ENCODE measurements at places on chromosomes 5 and 9.

DNA sequence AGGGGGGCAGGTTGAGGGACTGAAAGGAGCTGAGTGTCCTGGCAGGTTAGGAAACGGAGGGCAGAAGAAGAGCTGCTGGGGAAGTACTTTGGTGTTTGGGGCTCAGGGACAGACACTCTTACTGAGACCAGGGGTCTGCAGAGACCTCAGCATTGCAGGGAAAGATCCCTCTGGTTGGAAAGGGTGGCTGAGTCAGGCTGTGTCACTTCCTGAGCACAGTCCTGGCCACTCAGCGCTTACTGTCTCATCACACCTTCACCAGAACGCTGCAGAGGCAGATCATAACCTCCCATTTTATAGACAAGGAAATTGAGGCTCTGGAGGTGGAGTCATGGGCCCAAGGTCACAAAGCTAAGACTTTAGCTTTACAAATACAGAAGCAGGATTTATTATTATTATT lies 54.3 kb downstream of the LMX1B start:
- DNase-seq: no peak

DNA sequence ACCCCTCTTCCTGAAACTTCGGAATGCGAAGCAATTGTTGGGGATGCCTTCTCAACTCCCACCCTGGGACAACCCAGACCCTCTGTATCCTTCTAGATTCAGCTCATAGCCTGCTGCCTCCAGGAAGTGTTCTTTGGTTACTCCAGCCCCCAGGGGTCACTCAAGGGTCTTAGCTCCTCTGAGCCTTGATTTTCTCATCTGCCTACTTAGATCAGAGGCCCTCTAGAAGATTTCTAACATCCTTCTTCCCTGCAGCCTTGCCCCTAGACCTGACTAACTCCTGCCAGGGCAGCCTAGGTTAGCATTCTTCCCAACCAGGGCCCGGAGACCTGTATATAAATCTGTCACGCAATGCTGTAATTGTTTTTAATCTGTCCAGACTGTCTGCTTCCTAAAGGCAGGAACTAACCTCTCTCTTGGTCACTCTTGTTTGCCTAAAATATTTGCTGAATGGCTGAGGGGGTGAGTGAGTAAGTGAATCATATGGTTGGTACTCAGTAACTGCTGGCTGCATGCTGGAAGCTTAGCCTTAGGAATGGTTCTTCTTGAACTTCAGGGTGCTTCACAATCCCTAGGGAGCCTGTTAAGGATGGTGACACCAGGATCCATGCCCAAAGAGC lies 8.2 kb downstream of the GALNT10 start:
- no peak for DNase-seq

DNA sequence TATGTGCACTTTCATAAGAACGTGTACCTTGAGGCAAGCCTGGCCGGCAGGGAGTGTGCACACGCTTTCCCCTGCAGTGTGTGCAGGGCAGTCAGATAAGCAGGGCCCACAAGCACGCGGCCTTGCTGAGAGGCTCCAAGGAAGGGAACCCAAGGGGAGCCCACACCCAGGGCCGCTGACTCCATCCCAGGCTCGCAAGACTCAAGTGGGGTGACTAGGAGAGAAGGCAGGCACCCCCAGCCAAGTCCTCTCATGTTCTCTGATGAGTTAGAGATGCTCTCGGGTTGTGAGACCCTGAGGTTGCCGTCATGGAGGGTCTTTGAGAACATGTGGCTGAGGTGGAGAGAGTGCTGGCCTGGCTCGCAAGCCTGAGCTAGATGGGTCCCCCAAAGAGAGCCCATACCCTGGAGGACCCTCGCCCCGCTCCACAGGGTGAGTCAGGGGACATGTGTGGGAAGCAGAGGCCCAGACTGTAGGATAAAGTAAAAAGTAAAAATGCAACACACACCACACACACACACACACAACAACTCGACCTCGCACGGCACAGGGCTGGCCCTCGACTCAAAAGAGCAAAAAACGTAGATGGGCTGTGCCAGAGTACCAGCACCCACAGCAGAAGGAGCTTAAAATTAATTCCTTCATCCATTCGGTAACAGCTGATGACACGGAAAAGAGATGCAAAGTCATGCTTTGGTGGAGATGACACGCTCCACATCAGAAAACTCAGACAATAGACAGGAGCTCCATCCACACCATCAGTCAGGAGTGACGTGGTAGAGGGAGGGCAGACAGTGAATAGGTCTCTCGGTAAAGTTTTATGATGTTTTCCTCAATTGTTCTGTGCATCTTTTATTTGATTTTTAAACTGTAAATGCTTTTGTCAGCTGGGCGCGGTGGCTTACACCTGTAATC lies 54.8 kb upstream of the NKD2 start:
- no peak for DNase-seq

GRCh38 chr5:172102913-172103626 lies 85.0 kb downstream of the STK10 start:
- no peak for DNase-seq

GRCh38 chr9:95382433-95382832 lies 64.9 kb upstream of the FANCC start:
- no peak for DNase-seq

- DNase-seq: no peak
Observed at GRCh38 chr9:75181750-75182149, 93.4 kb downstream of the OSTF1 start.

DNA sequence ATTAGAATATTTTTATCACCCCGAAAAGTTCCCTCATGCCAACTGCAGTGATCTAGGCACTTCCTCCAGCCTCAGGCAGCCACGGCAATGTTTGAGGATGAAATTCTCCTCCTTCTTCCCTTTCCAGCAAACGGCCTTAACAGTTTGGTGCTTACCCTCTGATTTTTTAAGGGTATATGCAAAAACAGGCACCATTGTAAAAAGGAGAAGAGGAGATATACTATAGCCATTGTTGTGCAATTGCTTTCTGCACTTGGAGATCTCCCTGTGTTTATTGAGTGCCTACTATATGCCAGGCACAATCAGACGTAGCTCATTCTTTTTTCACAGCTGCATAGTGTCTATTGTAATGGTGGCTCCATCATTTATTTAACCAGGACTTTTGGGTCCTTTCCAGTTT lies 29.4 kb downstream of the GSN start:
- DNase-seq: no peak

GRCh38 chr5:149935431-149935901 lies 9.1 kb downstream of the PDE6A start:
- DNase-seq: no peak

- no peak for DNase-seq
Observed at GRCh38 chr5:154470947-154471870, 6.8 kb downstream of the HAND1 start.

DNA sequence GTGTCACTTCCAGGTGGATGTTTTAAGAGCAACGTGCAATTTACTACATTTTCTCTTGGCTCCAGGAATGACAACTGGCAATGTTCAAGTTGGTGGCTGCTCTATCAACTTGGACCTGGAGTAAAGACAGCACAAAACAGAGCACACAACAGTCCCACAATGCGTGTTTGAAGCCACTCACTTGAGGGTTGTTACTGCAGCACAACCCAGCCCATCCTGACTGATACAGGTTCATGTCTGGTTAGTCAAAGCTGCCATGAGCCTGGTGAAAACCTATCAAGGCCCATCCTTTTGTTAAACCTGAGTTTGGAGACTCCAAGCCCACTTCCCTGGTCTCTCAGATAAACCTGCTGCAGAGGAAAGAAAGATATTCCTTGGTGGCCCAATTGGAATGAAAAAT lies 81.1 kb upstream of the LARP1 start:
- DNase-seq: no peak

DNA sequence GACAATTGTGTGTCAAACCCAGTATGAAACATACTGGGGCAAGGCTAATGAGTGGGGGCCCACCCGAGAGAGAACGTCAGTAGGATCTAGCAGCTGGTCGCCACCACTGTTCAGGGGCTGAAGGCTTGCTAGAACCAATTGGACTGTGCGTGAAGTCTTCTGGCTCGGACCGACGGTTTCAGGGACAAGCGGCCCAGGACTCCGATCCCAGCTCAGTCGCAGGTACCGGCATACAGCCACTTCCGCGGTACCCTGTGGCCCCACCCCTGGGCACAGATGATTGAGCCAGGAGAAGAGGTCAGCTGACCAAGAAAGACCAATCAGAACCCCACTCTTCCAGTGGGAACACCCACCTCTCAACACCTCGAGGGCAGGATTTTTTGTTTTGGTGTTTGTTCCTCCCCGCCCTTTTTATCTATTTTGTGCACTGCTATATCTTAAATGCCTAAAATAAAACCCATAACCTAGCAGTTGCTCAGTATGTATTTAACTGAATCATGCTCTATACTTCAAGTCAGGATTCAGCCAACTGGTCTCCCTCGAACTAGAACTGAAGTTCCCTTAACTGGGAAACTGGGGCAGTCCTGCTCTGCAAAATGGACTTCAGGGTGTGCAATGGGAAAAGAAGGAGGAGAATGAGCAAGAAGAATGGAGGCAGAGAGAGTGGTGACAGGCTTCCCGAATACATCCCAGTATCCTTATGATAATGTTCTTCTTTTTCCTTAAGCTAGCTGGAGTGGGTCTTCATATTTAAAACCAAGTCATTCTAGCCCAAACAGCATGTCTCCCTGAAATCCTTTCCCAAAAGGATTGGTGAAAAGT lies 21.1 kb upstream of the CPEB4 start:
- no peak for DNase-seq

DNA sequence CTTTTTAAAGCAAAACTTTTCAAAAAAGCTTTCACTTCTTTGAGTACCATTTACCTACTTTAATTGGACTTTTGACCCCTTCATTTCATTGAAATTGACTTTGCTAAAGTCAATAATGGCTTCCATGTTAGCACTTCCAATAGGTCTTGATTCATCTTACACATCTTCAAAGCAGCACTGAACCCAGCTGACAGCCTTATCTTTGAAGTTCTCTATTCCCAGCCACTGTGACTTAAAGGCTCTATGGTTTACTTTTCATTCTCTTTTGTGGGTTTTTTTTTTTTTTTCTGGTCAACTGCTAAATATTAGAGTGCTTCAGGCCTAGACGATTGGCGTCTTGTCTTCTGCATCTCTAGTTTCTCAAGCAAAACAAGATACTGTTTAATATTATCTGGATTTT lies 385.0 kb downstream of the CTNND2 start:
- no peak for DNase-seq

DNA sequence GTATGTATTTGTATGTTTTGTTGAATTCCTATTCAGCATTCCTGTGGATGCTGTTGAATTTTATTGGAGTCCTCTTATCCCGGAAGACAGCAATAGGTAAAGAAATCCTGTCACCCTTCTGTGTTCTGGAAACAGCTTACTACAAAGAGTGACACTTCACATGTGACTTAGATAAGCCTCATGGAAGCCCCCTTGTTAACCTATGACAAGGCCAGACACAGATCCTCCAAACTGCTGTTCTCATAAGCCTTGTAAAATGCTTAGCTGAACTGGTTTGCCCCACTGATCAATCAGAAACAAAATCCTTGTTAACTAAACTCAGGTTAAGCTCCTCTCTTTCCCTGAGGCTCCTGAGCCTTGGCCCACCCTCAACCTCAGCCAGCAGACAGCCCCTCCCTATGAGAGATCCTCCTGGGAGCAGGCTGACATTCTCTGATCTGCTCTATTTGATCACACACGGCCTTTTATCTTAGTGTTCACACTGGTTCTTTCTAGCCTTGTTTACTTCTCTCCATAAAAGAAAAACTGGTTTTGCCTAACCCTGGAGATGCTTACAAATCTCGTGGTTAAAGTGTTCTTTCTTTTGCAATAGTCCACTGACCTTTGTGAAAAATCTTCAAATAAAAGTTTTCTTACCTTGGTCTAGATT lies 29.4 kb upstream of the ATP6V1G1 start:
- DNase-seq: no peak

DNA sequence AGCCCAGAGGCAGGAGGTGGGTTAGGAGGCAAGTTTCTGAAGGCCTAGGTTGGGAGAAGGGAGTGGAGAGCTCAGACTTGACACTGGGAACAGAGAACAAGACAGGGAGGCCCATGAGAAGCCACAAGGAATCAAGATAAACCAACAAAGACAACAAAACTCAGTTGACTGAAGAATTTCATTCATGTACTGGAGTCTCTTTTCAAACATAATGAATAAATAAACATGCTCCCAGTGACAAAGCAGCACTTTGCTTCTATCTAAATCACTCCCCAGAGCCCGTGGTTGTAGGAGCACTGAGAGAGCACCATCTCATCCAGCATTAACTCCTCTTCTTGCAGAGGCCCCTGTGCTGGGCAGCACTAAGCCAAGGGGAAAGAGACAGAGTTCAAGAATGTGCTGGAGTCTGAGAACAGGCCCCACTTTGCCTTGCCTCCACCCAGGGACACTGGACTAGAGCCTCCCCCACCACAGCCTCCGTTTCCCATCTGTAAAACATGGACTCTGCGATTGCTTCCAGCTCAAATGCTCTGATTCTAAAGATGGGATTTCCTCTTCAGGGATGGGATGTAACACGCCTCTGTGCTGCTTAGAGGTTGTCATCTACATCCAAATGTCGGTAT lies 282.0 kb downstream of the SPOCK1 start:
- DNase-seq: no peak

- no peak for DNase-seq
Observed at GRCh38 chr5:38790891-38791290, 54.9 kb upstream of the OSMR start.

DNA sequence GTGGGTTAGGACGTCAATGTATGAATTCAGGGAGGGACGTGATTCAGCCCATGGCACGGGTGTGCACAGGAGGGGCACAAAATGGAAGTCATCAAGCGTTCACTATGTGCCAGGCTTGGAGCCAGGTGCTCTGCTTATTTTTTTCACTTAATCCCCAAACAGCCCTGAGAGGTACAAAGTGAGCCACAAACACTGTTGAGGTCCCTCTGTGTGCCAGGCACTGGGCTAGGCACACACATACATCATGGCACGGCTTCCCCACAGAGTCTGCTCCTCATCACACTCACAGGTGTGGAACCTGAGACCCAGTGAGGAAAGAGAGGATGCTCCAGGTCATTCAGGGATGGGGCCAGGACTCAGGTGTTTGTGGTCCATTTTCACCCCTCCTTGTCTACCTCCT lies 68.1 kb downstream of the GALNT12 start:
- DNase-seq: no peak

DNA sequence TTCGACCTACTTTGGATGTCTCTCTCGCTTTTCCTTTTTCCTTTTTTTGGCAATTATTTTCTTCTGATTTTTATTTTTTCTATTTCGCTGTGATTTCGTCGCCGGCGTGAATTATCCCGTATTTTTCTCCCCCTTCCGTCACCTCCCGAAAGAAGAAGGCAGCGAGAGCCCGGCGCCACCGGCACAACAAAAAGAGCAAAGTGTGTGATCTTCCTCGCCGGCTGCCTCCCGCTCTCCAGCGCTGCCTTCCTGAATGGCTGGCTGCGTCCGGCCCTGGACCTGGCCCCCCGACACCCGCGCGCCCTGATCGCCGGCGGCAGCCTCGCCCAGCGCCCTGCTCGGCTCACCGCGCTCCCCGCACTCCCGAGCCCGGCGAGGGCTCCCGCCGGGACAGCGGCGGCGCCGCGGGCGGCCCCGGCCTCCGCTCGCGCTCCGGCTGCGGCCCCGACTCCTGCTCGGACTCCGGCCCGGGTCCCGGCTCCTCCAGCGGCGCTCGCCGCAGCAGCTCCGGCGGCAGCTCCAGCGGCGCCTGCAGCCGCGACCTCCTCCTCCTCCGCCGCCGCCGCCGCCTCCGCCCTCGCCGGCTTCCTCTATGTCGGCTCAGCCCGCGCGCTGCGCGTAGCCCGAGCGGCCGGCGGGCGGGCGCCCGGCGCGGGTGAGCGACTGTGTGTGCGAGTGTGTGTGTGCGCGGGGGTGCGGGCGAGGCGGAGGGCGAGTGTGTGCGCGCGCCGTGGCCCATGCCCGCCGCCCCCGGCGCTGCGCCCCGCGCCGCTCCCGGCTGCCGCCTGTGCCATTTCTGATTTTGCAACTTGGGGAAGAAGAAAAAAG lies 960 bp downstream of the NR2F1 start:
- no peak for DNase-seq
